Chondrocyte (in vitro differentiated cells): ENCODE measurements at places on chromosomes 1 and 21. TPM values are rescaled to one million over a fixed set of nuclear protein-coding genes. Genes with fewer than 3 reads are reported as not detected.

Gene B3GALT5
- 0.03 to 0.05 TPM in 2 of 3 replicates, not detected in the other for total RNA-seq

Gene FAM163A
- total RNA-seq, result not detected in 3 replicates

GRCh38 chr1:53892911-53893310, 1.1 kb upstream of the DIO1 start:
- H3K36me3 ChIP-seq, result no peaks in the 10 kb centered on the region
- H3K4me1 ChIP-seq, result peaks cover 37% of the 10 kb centered on the region
- no peak for DNase-seq
- no peak overlapping the region for H3K27ac ChIP-seq
- no peak overlapping the region for H3K4me3 ChIP-seq

DNA sequence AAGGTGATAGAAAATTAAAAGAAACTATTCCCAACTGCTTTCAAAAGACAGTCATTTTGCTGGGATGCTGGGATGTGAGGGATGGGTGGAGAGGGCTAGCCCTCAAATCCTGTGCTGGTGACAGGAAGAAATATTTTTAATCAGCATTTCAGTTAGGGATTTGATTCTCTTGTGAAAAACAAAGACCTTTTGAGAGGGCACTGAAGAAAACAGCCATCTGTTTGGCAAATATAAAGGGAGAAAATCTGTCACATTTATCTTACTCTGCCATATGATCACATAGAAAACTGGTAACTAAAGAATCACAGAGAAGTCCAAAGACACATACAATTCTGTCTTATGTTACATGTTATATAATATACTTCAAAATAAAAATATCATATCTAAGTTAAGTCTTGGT, 12.3 kb downstream of the STXBP3 start:
- H3K4me3 ChIP-seq, result no peak overlapping the region
- no peak for DNase-seq
- no peaks in the 10 kb centered on the region for H3K27me3 ChIP-seq
- peaks cover 13% of the 10 kb centered on the region for H3K36me3 ChIP-seq
- H3K4me1 ChIP-seq, result peaks cover 3% of the 10 kb centered on the region

GRCh38 chr1:145978854-145979745, 14.6 kb downstream of the POLR3GL start:
- peaks cover 3% of the 10 kb centered on the region for H3K4me1 ChIP-seq
- no peaks in the 10 kb centered on the region for H3K36me3 ChIP-seq
- no peak overlapping the region for H3K4me3 ChIP-seq
- H3K27me3 ChIP-seq, result no peaks in the 10 kb centered on the region
- H3K27ac ChIP-seq, result no peak overlapping the region
- no peak for DNase-seq
